ENCODE measurements at places on chromosomes 2 and 18.

DNA sequence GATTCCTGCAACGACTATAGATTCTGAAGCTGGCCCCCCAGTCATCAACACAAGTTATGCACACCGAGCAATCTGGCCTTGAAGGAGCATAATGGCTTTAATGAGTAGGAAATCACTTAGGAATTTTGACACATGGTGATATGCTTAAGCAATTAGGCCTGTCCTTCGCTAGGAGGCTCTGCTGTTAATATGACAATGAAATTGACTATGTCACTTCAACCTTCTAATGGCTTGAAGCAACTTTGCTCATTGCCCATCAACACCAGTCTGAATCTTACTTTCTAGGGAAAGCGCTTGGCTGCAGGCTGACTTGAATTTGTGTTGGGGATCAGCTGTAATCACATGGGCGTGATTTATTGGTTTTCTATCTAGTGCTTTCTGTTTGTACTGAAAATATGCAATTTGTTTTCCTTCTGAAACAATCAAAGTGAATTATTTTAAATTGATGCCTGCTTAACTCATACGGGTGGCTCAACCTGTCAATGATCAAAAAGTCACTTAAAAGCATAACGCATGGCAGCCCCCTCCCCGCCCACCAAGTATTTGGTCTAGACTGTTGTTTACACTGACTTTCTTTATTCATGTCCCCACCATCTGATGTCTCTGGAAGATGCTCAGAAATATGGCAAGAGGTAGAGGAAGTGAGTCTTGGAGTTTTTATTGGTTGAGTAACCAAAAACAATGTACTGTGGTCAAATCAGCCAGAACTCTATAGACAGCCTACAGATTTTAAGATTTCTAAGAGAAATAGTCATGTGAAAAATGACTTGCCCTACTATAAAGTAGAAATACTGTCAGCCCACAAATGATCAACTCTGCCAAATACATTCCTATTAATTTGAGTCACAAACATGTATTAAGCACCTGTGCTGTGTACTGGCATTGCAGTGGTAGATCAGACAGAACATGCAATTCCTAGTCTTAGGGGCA, 344.9 kb downstream of the RBM43 start:
- DNase-seq: no peak

DNA sequence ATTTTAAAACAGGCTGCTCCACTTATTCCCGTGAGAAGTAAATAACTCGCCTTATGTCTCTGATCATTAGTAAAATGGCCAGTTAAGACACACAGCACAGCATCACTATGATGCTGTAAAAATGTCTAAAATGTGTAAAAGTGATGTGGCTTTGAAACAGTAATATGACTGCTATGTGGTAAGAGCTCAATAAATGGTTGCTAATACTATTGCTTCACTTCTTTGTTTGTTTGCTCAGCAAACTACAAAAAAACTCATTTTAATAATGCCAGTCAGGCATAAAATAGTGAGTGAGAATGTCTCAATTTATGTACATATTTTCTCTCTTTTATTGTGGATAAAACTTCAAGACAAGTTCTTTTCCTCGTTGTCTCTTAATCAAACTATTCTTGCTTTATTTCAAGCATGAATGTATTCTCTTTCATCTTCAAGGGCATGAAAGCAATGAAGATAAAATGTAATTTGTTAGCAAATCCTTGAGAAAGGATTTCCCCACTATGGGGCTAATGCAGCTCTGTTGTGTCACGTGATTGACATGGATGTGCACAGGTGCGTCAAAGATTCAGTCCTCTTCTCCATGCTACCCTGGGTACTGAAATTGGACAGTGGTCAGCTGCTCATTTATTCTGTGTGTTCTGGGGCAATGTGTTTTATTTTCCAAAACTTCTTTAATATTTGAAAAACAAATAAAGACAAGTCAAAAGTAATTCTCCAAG, 387.2 kb downstream of the TRIB2 start:
- DNase-seq: no peak

- DNase-seq: no peak
Measured at GRCh38 chr18:814300-815084, 2.5 kb upstream of the YES1 start.

DNA sequence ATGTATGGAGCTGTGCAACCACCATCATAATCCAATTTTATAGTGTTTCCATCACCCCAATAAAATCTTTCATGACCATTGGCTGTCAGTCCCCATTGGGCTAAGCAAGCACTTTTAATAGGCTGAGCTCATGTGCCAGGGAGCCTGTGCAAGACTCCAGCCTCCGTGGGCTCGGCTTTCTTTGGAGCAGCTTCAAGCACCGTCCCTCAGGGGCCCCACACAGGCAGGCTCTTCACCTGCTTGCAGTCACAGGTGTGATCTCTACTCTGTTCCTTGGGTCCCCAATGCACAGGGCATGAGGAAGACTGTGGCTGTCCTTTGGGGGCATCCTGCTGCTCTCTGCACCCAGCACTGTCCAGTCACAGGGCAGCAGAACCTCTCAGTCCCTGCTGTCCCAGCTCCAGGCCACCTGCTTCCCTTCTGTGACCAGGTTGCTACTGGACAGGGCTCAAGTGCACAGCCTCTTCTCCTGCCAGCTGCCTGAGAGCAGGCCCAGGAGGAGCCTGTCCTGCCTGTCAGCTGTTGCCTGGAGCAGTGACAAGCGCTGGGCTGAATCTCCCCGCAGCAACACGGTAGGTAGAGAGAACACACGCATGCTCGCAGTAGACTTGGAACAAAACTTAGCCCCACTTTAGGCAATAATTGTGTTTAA, 40.7 kb upstream of the TMEM131 start:
- DNase-seq: no peak

DNA sequence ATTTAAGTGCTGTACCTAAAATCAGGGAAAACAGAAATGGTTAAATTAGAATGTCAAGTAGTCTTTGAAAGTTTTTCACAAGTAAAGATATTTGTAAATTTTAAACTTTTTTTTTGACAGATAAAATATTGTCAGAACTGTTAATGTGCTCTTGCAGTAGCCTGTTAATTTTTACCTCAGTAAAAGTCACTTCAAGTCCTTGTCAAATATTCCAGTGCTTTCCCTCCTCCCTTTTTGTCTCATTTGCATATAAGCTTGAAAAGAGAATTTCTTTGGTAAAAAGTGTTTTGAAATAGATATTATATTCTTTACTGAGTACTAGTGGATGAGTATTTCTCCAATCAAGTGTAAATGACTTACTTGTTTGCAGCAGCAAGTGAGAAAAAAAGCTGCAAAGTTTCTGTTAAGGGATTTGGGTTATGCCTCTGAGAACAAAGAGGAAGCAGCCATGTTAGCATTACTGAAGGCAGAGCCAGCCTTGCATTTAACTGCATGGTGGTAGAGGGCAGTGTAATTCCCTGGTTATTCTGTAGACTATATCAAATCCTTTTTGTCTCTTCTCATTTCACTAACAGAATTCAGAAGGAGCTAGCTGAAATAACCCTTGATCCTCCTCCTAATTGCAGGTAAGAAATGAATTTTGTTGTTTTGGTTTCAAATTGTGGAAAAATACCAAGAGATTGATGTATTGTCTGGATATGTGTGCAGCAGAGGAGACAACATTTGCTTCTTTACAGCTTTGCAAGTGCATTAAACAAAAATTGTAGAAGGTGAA, 3.2 kb downstream of the UBE2E3 start:
- DNase-seq: peak; percentile 25
